Large intestine (tissue), 12 donors: ENCODE measurements at places on chromosomes 5 and 9.
A peak's percentile ranks its signal among the peaks of the same experiment; 100 is the strongest.

- DNase-seq = no peak
These were observed 19.3 kb upstream of the CARTPT start for GRCh38 chr5:71699751-71700150.

GRCh38 chr9:20838218-20838617 lies 154.2 kb downstream of the FOCAD start:
- no peak for DNase-seq

GRCh38 chr9:89379508-89380115 lies 61.3 kb downstream of the SECISBP2 start:
- no peak for DNase-seq

GRCh38 chr9:962023-962422 lies 14.4 kb upstream of the DMRT3 start:
- DNase-seq = no peak

- DNase-seq = no peak
These were observed 286.4 kb downstream of the FANCC start for GRCh38 chr9:95030920-95031642.

- DNase-seq = no peak
These were observed 30.2 kb downstream of the SLC46A2 start for GRCh38 chr9:112860451-112860850.

DNA sequence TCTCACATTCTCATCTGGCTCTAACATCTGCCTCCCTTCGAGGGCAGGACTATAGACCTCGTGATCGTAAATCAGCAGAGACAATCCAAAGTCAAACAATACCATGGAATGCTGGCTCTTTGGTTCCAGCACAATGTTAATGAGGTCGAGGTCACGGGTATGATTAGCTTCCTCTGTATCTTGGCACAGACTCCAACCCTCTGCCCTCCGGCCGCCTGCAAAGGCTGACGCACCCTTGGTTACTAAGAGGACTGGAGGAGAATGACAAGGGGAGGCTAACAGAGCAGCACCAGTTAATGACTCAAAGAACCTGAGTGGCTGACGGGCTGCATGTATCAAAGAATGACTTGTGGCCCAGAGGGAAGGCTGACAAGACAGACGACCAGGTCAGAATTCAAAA lies 10.1 kb downstream of the LHFPL2 start:
- DNase-seq = peak; percentile 97

DNA sequence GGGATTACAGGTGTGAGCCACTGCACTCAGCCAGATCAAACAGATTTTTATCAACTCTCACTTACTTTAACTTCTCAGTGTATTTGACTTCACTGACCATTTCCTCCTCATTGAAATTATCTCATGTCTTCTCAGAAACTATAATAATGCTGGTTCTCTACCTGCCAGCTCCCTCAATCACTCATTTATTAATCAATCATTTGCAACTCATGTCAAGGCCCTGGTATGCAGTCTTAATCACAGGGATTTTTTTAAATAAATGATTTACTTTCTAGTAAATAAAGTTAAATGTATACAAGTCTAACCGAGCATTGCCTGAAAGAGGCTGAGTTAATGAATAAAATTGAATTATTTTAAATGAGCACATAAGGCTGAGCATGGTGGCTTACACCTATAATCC lies 63.3 kb downstream of the PLPP1 start:
- no peak for DNase-seq

DNA sequence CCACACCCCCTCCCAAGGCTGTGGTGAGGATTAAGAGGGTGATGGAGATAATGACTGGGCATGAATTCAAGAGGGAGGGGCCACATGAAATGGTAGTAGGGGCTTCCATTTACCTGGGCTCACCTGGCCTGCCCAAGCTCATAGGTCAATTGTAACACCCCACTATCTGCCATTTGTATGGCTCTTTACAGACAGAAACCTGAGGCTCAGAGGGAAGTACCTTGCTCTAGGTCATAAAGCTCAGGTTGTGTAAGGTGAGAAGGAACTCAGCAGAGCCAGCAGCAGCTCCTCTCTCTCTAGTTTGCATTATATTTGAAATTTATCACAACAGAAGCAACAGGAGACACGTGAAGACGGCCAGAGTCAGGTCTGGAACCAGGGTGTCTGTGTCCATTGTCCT lies 133.4 kb upstream of the ALDH1B1 start:
- peak; percentile 73 for DNase-seq

DNA sequence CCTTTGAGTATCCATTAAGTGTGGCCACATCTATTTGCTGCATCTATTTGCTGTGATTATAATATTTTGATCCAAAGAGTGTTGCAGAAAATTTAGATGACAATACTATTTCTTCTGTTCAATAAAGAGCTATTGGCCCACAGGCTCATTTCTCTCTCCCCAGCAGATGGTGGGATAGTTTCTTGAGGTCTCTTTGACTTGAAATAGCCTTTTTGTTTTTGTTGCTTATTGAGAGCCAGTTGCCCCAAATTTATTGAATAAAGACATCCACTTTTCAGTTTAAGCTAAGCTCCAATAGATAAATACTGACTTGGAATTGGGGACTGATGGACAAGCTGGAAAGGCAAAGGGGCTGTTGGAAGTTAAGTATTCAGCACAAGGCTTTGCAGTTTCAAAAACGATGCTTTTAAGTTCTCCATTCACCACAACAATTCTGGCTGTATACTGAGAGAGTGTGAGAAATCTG lies 290.1 kb upstream of the MPDZ start:
- DNase-seq = no peak

DNA sequence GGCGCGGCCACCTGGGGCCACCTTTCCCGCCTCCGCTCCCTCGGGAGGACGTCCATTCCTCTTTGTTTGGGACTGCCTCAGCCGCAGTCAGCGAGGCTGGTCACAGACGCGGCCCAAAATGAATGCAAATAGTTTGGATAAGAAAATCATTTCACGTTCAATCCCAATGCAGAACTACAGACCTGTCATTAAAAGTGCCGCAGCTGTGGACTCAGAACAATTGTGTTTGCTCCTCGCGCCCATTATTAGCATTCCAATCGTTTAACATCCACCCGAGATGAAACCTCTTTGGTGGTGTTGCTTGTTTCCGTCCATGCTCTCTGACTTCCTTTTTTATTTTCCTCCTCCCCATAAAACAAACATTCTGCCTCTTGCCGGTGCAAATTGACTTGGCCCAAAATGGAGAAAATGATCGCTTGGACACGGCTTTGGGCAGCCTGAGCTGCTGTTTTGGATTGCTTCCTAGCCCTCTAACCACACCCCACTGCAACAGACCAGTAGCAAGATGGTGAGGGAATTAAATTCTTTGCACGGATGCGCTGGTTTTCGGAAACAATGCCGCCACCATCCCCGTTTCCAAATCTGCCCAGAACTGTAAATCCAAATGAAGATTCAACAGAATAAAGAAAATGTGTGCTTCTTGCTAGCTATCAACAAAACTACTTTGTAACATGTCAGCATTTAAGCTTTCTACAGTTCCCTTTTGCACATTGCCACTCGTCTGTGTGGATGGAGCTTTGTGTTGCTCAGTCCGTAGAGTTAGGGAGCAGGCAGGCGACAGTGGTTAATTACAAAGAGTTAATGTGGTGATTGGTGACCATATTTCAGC lies 784 bp downstream of the NLN start:
- DNase-seq = peak; percentile 51

DNA sequence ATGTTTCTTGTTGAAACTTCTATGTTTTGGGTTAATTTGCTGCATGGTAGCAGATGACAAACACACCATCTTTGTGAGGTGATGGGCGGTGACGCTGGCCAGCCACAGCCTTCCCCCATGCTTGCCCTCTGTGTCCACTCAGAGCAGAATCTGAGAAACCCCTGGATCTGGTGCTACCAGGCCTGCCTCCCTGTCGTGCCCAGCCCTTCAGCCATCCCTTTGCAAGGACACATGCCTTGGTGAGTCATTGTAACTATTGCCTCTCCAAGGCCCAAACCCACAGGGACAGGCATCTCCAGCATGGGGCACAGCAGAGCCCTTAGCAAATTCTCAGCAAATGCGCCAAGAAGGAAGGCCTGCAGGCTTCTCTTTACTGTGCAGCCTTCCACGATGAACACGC lies 48.1 kb upstream of the FCN1 start:
- DNase-seq = no peak

- DNase-seq = no peak
These were observed 50.5 kb downstream of the PRRT1B start for GRCh38 chr9:131595696-131596429.

GRCh38 chr9:114690308-114690707 lies 8.3 kb upstream of the TEX48 start:
- DNase-seq = no peak

DNA sequence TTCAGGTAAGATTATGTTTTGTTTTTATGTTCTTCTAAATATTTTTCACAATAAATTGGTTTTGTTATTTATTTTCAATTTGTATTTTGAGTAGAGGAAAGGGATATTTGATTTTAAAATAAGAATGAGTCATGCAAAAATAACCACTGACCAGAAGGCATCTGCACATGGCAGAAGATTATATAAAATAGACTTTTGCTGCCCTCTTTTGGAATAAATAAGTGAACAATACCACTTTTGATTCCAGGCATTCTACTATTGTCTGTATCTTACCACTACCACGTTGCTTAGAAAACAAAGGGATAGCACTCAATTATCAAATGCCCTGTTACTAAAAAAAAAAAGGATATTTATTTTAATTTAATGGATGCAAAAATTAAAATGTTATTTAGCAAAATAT lies 227.3 kb upstream of the ITGA1 start:
- DNase-seq = no peak

GRCh38 chr5:39760385-39761198 lies 335.8 kb upstream of the DAB2 start:
- no peak for DNase-seq

GRCh38 chr9:80797831-80798688 lies 891.3 kb downstream of the TLE1 start:
- DNase-seq = peak; percentile 52

GRCh38 chr9:33263131-33264002 lies 1.1 kb downstream of the BAG1 start:
- DNase-seq = peak; percentile 35

DNA sequence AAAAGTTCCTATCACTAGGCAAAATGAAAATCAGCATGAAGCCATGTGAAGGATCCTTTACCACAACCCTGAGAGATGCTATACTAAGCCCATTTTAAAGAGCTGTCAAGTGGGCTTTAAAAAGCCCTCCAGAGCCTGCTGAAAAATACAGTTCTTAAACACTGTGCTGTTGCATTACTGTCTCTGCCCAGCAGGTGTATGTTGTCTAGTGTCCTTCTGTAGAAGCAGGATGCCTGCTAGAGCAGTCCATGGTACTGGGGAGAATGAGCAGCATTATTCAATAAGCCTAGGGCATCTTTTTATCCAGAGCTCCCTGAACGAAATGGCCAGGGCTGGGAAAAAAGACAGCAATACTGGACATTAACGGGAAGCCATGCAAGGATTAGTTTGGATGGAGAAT lies 126.2 kb upstream of the PLCXD3 start:
- peak; percentile 3 for DNase-seq

DNA sequence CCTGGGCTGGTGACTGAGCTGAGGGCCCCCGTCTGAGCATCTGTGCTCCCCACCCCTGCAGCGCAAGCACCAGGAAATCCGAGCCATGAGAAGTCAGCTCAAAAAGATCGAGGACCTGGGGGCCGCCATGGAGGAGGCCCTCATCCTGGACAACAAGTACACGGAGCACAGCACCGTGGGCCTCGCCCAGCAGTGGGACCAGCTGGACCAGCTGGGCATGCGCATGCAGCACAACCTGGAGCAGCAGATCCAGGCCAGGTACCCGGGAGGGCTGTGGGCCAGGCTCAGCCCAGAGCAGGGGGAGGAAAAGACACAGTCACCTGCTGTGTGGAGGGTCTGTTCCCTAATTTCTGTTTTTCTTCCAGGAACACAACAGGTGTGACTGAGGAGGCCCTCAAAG lies 24.6 kb downstream of the DYNC2I2 start:
- DNase-seq = no peak

- DNase-seq = peak; percentile 79
These were observed 168.5 kb downstream of the RAB3C start for GRCh38 chr5:58751222-58751837.

DNA sequence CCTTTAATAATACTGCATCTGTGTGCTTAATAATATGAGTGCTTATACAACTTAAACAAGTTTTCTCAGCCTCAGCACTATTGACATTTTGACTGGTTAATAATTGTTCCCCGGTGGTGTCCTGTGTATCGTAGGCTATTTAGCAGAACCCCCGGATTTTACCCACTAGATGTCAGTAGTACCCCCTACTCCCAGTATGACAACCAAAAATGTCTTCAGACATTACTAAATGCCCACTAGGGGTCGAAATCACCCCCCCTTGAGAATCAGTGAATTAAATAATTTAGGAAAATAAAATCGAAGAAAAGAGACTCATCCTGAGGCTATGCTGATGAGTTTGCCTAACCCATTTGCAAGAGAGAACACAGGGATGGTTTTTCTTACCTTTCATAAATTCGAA lies 166.3 kb downstream of the ATP10B start:
- DNase-seq = peak; percentile 26

- no peak for DNase-seq
These were observed 9.6 kb upstream of the AHRR start for GRCh38 chr5:311963-312362.

GRCh38 chr9:93187047-93187446 lies 3.1 kb downstream of the WNK2 start:
- DNase-seq = no peak

DNA sequence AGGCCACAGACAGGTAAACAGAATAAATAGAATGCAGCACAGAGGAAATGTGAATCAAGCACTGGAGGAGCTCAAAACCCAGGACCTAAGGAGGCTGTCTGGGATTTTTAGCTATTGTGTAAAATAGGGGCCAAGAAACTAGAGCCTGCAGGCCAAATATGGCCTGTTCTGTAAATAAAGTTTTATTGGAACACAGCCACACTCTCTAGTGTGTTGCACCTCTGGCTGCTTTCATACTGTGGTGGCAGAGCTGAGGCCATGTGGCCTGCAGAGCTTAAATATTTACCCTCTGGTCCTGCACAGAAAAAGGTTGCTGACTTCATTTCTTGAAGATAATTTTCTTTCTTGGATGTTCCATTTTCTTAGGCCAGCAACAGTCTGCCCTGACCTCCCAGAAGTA lies 136.4 kb downstream of the WDR41 start:
- no peak for DNase-seq

- no peak for DNase-seq
These were observed 34.1 kb downstream of the PLPP7 start for GRCh38 chr9:131323629-131324028.

GRCh38 chr5:166083183-166083959 lies 2208.1 kb upstream of the WWC1 start:
- DNase-seq = no peak
